ENCODE measurements at places on chromosomes 3 and 15.
A peak's percentile ranks its signal among the peaks of the same experiment; 100 is the strongest.

- peak; percentile 62 for DNase-seq
Measured at GRCh38 chr15:59917504-59918157, 86.5 kb upstream of the FOXB1 start.

DNA sequence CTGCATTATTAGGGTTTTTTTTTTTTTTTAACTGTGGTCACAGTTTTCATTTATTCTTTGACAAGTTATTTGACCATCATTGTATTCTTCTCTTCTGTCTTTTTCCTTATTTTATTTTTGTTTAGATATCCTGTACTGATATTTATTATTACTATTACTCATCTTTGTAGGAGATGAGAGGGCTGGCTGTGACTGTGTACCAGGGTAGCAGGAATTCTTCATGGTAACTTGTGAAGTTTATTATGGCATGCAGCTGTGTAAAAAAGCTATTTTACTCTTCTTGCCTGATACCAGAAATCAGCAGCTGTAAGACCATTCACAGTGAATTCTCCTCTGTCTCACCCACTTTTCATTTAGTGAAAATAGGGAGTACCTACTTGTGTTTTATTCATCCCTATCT, 44.5 kb downstream of the ATP6V1A start:
- no peak for DNase-seq

DNA sequence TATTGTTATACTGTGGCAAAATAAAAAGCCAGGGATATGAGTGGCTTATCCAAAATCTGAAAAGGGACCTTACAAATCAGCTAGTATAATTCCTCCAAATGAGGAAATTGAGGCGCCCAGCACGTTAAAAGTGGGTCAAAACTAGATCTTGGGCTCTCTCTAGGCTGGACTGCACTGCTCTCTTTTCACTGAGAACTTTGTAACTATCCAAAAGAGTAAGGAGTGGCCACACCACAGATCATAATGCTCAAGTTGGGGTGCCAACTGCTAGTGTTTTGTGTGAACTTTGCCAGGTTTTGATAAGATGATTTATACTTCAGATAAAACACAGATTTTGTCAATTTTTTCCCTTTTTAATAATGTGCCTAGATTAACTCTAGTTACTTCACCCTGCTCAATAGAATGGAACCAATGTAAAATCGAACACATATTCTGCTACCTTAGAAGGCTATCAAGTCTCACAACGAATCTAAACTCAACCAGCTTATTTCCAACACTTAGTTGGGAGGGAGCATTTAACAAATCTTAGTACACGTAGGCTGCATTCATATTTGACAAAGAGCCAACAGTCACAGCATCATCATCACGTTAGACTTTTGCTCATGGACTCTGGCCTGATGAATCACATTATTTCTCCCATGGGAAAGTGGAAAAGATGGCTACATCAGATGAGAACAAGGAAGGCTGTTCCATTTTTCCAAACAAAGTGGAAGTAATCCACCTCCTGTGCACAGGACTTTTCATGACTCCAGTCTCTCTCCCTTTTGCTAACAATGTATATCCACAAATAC, 64.4 kb downstream of the ABI3BP start:
- DNase-seq: peak; percentile 69

- DNase-seq: peak; percentile 50
Measured at GRCh38 chr3:4290272-4290893, 12.8 kb upstream of the SETMAR start.

DNA sequence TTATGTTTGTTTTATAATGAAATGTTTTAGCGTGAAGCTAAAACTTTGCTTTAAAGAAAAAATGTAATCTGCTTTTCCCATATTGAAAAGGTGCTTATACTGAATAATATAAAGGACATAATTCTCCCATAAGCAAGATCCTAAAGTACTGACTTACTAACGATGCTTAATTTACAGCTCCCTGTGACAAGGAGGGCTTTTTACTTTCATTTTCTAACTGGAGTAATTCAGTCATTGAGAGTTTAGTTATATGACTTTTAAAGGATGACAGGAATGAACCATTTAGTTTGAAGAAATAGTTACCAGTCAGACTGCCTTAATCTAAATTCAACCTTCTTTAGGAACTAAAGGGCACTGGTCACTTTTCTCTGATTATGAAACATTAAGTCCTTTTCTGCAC, 19.3 kb upstream of the ZPLD1 start:
- peak; percentile 4 for DNase-seq

DNA sequence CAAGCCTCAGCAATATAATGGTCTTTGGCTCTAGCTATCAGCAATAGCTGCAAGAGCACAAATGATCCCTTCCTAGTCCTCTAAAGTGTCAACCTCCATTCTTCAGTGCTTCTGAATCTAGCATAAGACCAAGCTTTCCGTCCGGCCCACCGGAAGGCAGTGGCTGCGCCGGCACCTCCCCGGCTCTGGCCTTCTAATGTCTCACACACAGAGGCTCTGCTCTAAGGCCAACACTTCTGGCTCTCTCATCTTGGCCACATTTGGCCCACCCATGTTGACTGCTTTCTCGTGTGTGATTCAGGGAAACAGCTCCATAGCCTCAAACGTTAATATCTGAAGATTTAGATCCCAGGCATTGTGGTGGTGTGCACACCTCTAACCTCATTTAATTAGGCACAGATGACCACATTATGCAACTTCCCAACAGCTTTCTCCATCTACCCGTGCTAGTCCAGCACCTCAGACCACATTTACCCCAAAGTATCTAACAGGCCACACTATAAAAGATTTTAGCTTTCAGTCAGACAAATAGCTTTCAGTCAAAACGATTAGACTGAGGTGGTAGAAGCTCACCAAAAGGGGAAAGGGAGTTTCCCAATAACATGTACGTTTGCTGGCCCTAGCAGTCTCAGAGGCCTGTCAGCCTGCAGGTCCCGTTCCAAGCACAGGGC, 19.3 kb downstream of the SLC51A start:
- no peak for DNase-seq

GRCh38 chr3:12175137-12175593, 16.5 kb upstream of the TIMP4 start:
- no peak for DNase-seq

DNA sequence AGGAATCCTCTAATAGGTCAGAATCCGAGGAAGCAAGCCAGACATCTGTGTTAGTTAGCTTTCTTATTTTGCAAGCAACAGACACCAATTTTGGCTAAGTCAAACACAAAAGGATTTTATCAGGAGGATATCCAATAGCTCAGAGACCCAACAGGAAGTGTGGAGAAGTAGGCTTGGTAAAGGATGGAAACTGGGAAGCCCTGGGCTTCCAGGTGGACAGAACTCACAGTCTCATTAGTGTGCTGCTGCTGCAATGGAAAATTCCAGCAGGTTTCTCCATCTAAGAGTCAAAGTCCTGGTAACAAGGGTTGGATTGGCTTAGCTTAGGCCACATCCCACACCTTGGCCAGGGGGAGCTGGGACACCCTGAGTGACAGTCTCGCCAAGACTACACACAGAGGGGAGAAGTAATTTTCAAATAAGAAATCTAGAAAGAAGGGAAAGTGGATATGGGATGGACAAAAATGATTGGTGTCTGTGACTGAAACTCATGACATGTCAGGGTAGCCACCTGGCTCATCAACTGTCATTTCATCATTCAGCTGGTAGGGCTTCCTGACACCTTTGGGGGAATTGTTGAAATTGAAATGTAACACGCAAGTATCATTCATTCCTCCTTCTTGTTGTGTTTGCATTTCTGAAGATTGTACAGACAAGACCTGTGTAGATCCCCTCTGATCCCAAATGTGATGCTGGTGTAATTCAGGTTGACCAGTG, 158.6 kb downstream of the THSD4 start:
- DNase-seq: no peak

GRCh38 chr3:145170121-145170520, 990.9 kb downstream of the PLOD2 start:
- no peak for DNase-seq

DNA sequence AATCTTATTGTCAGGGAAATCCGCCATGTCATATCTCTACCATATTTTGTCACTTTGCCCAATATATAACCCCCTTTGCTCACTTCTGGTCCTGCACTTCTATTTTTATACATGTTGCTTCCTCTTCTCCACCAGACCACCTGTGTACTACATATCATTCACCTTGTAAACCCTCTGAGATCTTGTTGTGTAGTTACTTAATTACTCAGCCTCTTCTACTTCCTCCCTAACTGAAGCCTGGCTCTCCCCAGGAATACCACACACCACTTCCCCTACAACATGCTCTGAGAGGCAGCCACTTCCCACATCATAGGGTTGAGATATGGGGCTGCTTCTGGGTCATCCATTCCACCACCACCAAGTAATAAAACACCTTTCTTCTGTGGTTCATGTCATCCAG, 10.0 kb downstream of the HEXA start:
- DNase-seq: no peak

DNA sequence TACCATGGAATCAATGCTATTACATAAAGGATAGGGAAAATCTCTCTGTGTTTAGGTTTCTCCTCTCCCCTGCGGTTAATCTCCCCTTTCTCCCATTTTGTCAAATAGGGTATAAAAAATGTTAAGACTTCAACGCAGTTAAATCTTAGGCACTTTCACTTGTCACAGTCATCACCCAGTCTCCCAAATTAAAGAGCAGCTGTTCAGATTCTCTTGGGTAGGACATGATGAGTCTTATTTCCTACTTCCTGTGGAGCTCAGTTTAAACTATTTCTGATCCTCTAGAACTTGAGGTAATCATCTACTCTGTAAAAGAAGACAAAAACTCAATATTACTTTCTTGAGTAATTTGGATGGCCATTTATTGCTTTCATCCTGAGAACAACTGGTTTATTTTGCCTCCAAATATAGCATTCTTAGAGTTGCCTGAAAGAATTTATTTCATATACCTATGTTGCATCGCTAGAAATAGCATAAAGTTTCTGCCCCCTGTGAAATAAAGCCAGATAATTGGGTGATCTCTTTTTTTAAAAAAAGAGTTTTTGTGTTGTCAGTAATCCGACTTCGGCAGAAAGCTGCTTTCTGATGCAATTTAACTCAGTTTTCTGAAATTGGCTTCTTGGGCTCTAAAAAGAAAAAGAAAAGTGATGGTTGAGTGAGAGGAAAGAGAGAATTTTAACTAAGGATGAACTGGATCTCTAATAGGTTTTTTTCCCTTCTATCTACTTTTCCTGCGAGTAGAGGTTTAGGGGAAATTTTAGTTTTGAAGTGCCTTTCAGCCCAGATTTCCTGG, 20.7 kb downstream of the RAP2B start:
- no peak for DNase-seq

DNA sequence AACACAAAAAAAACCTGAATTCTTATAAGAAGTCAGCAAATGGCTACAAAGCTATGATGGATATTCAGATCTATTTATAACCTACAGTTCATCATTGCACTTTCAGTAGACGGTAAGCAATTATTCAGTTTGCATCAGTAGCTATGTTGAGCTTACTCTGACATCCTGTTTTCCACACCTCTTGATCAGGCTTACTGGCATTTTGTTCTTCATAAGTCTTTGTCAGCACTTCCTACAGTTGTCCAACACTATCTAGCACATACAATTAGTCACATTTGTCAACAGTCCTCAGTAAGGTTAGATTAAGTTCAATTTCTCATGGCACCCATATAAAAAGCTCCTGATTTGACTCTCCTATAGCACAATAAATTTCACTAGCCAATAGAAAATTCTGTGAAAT, 71.2 kb upstream of the ST3GAL6 start:
- peak; percentile 76 for DNase-seq

- no peak for DNase-seq
Measured at GRCh38 chr3:20055020-20055775, 15.0 kb downstream of the KAT2B start.

DNA sequence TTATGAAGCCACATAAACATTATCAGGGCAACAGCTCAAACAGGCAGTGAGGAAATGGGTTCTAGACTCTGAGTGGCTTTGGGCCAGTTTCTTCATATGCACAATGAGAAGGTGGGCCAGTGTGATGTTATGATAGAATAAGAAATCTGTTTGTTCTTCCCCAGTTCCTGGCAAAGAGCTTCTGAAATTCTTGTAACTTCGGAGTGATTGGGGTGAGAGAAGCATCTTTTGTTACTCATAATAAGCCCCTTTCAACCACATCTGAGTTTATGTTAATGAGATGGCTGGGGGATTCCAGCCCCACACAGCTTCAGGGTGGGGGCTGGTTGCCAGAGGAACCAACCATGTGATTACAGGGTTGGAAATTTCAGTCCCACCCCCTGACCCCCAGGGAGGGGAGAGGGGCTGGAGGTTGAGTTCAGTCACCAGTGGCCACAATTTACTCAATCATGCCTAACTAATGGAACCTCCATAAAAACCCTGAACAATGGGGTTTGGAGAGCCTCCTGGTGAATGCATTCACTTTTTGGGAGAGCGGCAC, 57.0 kb upstream of the FRMD4B start:
- no peak for DNase-seq

GRCh38 chr3:184648636-184649035, 63.2 kb downstream of the MAGEF1 start:
- no peak for DNase-seq

- no peak for DNase-seq
Measured at GRCh38 chr3:69879051-69879450, 120.5 kb upstream of the SAMMSON start.

DNA sequence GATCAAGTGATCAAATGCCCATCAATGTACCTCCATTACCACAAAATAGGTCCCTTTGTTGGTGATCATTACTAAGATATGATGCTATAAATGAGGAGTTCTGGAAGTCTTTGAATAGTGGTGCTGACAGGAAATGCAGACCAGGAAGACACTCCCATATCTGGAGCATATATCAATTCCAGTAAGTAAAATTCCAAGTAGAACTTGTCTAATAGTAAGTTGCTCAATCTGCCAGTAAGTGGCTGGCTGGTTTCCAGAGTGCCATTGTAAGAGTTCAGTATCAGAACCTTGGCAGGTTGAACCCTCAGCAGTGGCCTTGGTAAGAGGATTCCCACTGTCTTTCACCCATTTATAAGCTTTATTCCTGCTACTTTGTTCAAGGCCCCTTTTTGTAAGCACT, 379.9 kb upstream of the RBMS3 start:
- peak; percentile 50 for DNase-seq

- no peak for DNase-seq
Measured at GRCh38 chr3:42085641-42086376, 5.3 kb upstream of the TRAK1 start.

GRCh38 chr15:39752991-39753390, 29.6 kb downstream of the FSIP1 start:
- DNase-seq: no peak

- DNase-seq: no peak
Measured at GRCh38 chr3:16262174-16262573, 2.6 kb downstream of the DPH3 start.

- no peak for DNase-seq
Measured at GRCh38 chr15:66251065-66251789, 2.3 kb downstream of the MEGF11 start.

DNA sequence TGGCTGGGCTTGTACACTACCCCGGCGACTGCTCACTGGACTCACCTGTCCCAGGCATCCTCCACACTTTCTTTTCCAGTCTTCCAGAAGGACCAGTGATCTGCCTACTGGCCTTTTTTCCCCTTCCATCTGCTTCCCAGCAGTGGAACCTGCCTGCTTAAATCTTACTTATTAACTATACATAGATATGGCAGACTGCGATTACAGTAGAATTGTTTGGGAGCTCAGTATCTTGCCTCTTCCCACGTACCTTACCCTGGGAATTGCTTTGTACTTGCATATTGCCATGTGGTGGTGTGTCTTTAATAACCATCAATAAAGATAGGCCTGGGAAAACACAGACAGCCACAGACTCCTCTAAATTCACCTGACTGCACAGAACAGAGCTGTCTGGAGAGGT, 11.8 kb upstream of the HES1 start:
- no peak for DNase-seq

Measured in bronchial epithelial cell (primary cell).